ENCODE measurements at places on chromosomes 7 and 10. TPM values are rescaled to one million over a fixed set of nuclear protein-coding genes. Genes with fewer than 3 reads are reported as not detected.

- no peaks in the 10 kb centered on the region for H3K27me3 ChIP-seq
- no peaks in the 10 kb centered on the region for H3K36me3 ChIP-seq
- H3K4me3 ChIP-seq: no peak overlapping the region
- no peak for DNase-seq
- H3K27ac ChIP-seq: no peak overlapping the region
These were observed 174.8 kb upstream of the FZD1 start for GRCh38 chr7:91089382-91089963.

Gene FAM25C
- total RNA-seq: not detected

- no peaks in the 10 kb centered on the region for H3K27me3 ChIP-seq
- H3K4me3 ChIP-seq: peak overlapping the region; percentile 79
- peak overlapping the region; percentile 98 for H3K27ac ChIP-seq
- H3K4me1 ChIP-seq: peaks cover 41% of the 10 kb centered on the region
- peak; percentile 89 for DNase-seq
These were observed 63.9 kb upstream of the GSDME start for GRCh38 chr7:24821045-24821753.

- DNase-seq: no peak
- H3K4me1 ChIP-seq: peaks cover 14% of the 10 kb centered on the region
- H3K4me3 ChIP-seq: no peak overlapping the region
- no peaks in the 10 kb centered on the region for H3K36me3 ChIP-seq
These were observed 71.7 kb downstream of the CREB5 start for GRCh38 chr7:28483908-28484605.

Gene VWC2
- not detected for total RNA-seq

Gene TMEM213
- total RNA-seq: not detected

Measured in natural killer cell treated with Interleukin-12 subunit alpha and Interleukin-12 subunit beta and Interleukin-15 and Interleukin-18, amount 100 ng/mL, for 72 hours (primary cell).